ENCODE measurements at places on chromosomes 2 and 18.

DNA sequence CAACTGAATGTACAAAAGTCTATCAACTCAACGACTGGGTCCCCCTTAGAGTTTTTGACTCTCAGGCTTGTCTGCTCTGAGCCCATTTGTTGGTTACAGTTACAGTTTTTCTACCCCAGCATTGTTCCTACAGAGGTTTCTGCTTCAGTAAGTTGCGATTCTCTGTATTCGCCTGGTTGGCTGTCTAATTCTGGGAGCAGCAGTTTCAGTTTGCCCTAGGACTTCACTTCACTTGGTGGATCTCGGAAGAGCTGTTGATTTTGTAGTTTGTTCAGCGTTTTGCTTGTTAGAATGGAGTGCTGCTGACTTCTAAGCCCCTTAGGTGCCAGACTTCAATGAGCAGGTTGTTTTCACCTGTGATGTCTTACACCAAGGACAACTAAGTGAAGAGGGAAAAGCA is 296.5 kb upstream of the EPAS1 start:
- no peak for DNase-seq

- DNase-seq: no peak
Measured at GRCh38 chr2:233449081-233449901, 95.0 kb downstream of the DGKD start.

DNA sequence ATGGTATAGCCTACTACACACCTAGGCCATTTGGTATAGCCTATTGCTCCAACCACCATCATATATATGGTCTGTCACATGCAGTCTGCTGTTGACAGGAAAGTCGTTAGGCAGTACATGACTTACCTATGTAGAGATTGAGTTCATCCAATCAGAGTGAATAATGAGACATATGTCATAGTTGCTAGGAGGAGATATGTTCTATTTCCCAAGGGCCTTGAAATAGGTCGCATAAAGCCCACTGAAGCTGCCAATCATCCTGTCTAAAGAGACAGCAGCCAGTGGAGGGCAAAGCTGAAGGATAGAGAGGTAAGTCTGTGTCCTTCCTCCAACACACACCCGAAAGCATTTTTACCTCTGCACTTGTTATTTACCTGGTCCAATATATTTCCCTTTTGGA is 263.4 kb downstream of the PTPRM start:
- no peak for DNase-seq

- DNase-seq: no peak
Measured at GRCh38 chr2:17471979-17472378, 46.3 kb downstream of the RAD51AP2 start.

DNA sequence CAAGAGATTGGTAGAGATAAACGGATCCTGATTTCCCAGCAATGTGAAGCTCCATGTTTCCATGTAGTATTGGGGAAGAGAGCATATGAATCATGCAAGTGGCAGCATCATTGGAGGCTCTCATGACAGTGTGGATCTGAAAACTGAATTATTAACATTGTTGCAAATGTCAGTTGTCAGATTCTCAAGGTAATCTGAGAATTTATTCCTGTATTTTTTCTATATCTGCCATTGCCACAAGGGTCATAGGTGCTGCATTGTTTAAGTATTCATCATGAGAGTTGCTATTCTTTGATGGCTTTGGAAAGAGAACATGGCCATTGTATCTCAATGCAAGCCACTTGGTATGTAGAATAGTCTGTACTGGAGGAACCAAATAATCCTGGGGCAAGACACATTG is 1217.0 kb upstream of the ZEB2 start:
- no peak for DNase-seq

GRCh38 chr2:121282800-121283385 is 2.1 kb downstream of the TFCP2L1 start:
- no peak for DNase-seq

DNA sequence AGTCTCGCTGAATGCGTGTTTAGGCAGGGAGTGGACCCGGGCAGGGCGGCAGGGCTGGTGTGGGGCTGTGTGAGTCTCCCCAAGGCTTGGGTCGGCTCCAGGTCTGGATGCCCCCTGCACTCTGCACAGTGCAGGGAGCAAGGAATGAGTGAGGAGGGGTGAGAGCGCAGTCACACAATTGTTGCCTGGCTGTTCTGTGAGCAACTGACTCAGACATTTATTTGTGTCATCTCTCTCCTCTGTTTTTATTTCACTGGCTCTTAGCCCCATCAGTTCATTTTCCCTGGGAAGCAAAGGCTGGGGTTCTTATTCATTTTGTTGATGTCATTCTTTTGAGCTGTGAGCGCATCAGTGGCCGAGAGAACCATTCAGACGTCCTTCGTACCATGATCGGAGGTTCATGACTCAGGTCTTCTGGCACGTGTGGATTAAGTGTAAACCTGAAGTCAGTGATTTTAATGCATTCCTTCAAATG is 61.1 kb downstream of the GATA6 start:
- no peak for DNase-seq

DNA sequence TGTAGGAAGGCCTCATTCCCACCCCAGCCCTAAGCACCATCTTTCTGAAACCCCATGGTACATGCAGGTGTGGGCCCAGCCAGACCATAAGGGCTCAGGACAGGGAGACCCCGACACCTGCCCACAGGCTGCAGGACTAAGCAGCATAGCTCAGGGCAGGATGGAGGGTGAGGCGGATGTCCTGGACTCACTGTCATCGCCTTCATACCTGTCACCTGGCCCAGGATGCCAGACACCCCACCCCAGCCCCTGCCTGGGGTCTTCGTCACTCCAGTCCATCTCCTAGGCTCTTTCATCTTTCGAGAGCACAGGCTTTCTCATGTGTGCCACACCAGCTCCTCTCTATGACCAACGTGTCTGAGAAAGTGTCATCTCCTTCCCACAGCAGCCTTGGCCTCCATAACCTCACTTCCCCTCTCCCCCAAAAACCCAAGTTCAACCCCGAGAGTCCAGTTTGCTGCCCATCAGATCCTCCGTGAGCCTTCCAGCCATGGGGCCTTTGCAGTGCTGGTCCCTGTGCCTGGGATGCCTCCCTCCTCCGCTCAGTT is 71.5 kb downstream of the EMX1 start:
- no peak for DNase-seq

DNA sequence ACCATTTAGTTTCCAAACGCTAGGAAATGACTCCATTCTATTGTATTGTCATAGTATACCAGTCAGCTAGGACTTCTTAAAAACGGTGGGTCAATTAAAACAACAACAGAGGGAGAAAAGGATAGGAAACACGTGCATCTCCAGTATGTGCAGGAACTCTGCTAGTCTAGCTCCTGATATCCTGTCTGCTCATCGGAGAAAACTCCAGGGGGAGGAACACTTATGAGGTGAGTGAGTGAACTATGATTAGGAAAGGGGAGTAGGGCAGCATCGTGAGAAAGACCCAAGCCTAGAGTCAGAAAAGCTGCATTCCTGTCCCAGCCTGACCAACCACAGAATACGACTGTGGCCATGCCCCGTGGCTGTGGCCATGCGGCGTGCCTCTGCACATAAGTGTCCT is 34.2 kb downstream of the DTNB start:
- DNase-seq: no peak

DNA sequence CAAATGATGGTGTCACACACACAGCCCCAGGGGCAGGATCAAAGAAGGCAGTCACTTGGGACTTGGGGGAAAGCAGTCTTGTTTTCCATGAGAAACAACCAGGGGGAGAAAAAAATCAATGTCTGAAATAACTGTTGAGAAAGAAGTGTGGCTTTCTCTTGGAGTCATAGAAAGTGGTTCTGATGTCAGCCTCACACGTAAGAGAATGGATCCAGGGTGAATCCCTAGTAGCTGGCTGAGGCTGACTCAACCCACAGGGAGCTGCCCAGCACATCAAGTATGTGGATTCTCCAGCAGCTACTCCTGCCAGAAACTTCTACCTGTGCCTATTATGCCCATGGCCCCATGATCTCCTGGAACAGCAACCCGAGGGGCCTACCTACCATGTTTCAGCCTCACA is 33.6 kb upstream of the ZBTB7C start:
- no peak for DNase-seq

GRCh38 chr18:7066965-7067555 is 50.5 kb downstream of the LAMA1 start:
- no peak for DNase-seq

DNA sequence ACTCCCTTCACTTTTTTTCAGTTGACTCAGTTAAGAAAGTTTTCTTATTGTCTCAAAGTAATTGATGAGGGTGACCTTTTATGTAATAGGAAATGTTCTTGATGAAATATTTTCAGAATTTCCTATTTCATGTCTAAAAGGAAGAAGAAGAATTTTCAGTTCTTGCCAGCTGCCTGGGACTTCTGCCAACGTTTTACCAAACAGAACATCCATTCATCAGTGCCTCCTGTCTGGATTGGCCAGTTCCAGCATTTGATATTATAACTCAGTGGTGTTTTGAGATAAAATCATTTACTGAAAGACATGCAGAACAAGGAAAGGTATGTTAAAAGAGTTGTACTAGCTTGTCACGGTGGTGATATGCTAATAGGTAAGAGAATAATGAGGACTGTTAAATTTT is 104.7 kb upstream of the MYO3B start:
- no peak for DNase-seq

- DNase-seq: no peak
Measured at GRCh38 chr2:43196768-43197587, 29.4 kb downstream of the ZFP36L2 start.

- no peak for DNase-seq
Measured at GRCh38 chr2:37820471-37820986, 104.6 kb upstream of the RMDN2 start.
